PC-3 (cell line): ENCODE measurements at places on chromosomes 1 and 21.
A peak's percentile ranks its signal among the peaks of the same experiment; 100 is the strongest.

DNA sequence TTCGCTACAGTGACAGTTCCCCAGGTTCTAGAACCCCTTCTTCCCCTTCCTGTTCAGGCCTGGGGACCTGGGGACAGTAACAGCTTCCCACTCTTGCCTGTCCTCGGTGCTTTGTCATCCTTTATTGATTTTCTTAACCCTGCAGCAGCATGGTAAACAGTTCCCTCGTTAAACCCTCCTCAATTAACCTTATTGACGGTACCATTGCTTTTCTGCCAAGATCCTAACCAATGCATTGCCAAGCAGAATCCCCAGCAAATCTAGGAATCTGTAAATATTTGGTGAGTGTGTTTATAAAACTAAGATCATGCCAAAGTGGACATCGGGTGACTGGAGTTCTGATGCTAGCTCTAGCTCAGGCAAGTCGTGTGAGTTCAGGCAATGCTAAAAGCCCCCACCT is 99.6 kb upstream of the KAZN start:
- DNase-seq = peak; percentile 60
- H3K36me3 ChIP-seq = no peaks in the 10 kb centered on the region
- no peaks in the 10 kb centered on the region for H3K27me3 ChIP-seq
- no peak overlapping the region for H3K4me3 ChIP-seq
- peaks cover 23% of the 10 kb centered on the region for H3K4me1 ChIP-seq

DNA sequence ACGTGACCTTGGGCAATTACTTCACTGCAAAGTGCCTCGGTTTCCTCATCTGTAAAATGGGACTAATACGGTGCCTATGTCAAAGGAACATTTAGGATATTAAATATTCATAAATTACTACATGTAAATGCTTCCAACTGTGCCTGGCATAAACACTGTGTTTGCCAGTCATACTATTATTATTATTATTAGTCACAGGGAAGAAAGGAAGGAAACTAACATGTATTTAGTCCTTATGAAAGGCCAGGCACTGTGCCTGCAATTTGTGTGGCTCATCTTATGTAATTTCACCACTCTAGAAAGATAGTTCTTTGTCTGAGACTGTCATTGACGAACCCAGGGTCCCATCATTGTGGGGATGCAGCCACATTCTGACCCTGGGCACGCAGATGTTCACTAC is 45.0 kb downstream of the EPHB2 start:
- H3K27me3 ChIP-seq = no peaks in the 10 kb centered on the region
- no peak for DNase-seq
- H3K36me3 ChIP-seq = no peaks in the 10 kb centered on the region

DNA sequence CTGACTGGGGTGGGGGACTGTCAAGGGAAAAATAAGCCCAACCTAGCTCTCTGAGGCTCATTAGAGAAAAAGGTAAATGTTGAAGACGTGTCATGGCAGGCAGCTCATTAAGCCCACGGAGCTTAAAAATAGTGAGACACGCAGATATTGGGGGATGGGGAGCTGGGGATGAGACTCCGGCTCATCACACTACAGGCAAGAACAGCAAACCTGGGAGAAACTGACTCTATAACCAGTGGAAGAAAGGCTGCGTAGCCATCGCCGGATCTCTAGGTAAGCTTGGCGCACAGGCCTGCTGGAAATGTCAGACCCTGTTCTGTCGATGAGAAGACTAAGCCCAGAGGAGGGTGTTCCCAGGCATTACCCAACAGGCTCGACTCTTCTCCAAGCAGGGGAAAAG is 78.0 kb downstream of the SYT2 start:
- DNase-seq = no peak
- H3K4me1 ChIP-seq = no peaks in the 10 kb centered on the region
- H3K27me3 ChIP-seq = no peaks in the 10 kb centered on the region
- H3K4me3 ChIP-seq = no peak overlapping the region

DNA sequence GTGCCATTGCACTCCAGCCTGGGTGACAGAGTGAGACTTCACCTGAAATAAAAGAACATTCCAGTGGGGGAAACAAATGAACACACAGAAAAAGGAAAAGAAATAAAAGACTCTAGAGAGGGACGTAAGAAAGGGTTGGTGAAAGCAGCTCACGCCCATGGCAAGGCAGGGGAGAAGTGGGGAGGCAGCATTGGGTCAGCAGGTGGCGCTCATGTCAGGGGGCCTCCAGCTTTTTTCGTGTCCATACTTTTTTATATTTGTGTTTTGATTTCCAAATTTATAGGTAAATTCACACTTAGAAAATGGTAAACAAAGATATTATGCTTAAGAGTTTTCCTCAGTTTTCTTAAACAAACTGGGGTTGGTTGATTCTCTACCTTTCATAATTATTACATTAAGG is 45.5 kb downstream of the VPS13D start:
- peak; percentile 37 for DNase-seq
- H3K4me3 ChIP-seq = no peak overlapping the region
- H3K27ac ChIP-seq = no peak overlapping the region
- H3K4me1 ChIP-seq = no peaks in the 10 kb centered on the region
- H3K36me3 ChIP-seq = peaks cover 50% of the 10 kb centered on the region
- no peaks in the 10 kb centered on the region for H3K27me3 ChIP-seq

- no peak for DNase-seq
- no peak overlapping the region for H3K4me3 ChIP-seq
- peaks cover 22% of the 10 kb centered on the region for H3K4me1 ChIP-seq
- H3K36me3 ChIP-seq = no peaks in the 10 kb centered on the region
Observed at GRCh38 chr1:87864676-87865075, 536.0 kb downstream of the LMO4 start.

DNA sequence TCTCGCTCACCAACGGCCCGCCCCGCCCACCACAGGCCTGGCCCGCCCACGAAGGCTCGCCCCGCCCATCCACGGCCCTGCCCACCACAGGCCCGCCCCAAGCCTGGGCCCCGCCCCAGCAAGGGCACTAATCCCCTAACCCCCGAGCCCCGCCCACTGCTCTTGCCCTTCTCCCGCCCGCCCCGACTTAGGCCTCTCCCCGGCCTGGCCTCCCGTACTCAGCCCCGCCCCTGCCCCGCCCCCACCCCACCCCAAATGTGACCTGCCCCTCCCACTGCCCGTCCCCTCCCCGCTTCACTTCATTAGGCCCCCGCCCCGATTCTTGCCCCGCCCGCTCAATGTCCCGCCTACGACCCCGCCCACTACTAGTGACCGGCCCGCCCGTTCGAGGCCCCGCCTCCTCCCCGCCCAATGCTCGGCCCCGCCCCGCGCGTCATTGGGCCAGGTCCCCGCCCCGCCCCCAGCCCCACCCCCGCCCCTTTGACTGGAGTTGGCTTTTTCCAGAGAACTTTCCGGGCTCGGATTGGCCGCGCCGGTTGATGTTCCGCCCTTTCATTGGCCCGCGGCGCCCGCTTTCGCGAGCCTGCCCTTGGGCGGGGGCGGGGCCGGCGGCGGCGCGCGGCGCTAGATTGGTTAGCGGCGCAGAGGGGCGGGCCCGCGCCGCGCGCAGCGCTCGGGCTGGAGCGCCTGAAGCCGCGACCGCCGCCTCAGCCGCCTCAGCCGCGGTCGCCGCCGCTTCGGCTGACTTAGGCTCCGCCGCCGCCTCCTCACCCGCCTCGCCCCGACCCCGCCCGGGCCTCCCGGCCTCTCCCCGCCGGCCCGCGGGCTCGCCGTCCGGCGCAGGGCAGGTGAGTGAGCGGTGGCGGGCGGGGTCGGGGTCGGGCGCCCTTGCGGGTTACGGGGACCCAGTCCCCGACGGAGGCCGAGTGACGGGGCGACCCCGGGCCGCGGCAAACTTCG is at the start of gene PCBP3:
Gene PCBP3 (plus strand): TSS at position 705 of the 960 bp plus-strand sequence. CDS start 206,361 bp downstream, outside the sequence.
- no peaks in the 10 kb centered on the region for H3K27me3 ChIP-seq
- peak within 1 kb of the TSS; percentile 66 for H3K4me3 ChIP-seq
- H3K27ac ChIP-seq = no peak within 1 kb of the TSS
- H3K4me1 ChIP-seq = peaks cover 9% of the 10 kb centered on the region
- no peaks in the 10 kb centered on the region for H3K36me3 ChIP-seq
- peak; percentile 96 for DNase-seq

- H3K36me3 ChIP-seq = no peaks in the 10 kb centered on the region
- H3K4me3 ChIP-seq = no peak overlapping the region
- H3K27ac ChIP-seq = no peak overlapping the region
- DNase-seq = no peak
- no peaks in the 10 kb centered on the region for H3K27me3 ChIP-seq
- H3K4me1 ChIP-seq = no peaks in the 10 kb centered on the region
Observed at GRCh38 chr21:40901691-40902090, 54.7 kb upstream of the DSCAM start.

GRCh38 chr1:6322161-6322560 is 61.3 kb upstream of the GPR153 start:
- H3K4me3 ChIP-seq = no peak overlapping the region
- no peak overlapping the region for H3K27ac ChIP-seq
- H3K27me3 ChIP-seq = no peaks in the 10 kb centered on the region
- H3K36me3 ChIP-seq = peaks cover 19% of the 10 kb centered on the region
- no peak for DNase-seq
- H3K4me1 ChIP-seq = peaks cover 25% of the 10 kb centered on the region

GRCh38 chr1:155017946-155018316 is 15.3 kb downstream of the ZBTB7B start:
- peak overlapping the region; percentile 42; the same call in 1 of the 2 replicates for H3K4me3 ChIP-seq
- peaks cover 21% of the 10 kb centered on the region for H3K4me1 ChIP-seq
- DNase-seq = no peak
- 0 out of 2 replicates have a peak overlapping the region, but pooled peaks have one; percentile 87 for H3K27ac ChIP-seq
- H3K27me3 ChIP-seq = no peaks in the 10 kb centered on the region

DNA sequence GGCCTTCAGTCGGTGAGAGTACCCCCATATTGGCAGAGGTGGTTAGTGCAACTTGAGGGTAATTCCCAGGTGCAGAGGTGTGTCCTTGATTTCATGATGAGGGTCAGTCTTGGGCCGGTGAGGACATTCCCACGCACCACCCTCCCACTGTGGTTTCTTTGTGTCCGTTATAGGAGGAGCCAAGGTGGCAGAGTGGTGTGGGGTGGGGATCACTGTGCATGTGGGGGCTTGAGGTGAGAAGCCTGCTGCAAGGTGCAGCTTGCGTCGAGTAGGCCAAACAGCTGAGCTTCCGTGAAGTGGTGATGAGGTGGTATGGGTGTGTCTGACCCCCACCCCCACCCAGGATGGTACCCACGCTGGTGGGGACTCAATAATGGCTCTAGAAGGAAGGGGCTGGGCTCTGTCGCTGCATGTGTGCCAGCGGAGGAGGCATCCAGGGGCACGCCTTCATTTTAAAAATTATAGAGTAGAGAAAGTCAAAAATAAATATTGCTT is 6.2 kb downstream of the PTPRF start:
- peaks cover 10% of the 10 kb centered on the region; the same call in 1 of the 2 replicates for H3K36me3 ChIP-seq
- no peak for DNase-seq
- H3K27ac ChIP-seq = peak overlapping the region; percentile 86

DNA sequence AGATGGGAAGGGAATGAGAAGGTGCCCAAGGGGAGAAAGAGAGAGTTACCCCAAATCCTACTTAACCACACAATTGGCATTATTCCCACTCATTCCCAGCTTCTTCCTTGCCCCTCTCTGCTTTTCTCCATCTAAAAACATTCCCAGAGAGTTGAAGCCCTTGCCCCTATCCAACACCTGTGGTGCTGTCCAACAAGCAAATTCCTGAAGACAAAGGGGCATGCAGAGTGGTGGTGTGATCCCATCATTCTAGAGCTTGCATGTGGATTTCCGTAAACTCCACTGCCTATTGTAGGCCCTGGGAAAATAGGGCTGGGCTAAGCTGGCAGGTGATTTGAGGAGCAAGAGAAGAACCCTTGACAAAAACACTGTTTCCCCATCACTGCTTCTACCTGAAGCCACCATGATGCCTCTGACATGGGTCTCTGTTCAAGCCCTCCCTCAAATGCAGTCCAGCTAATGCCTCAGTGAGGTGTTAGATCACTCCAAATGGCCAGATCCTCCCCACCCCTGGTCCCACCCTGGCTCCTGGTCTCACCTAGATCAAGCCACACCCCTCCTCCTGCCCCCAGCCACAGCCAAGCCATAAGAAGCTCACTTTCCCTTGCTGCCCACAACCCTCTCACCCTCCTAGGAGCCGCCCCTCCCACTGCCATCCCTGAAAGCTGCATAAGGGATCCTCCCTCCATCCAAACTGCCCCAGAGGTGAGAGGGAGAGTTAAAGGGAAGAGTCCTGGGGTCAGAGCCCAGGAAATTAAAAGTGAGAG is 29.5 kb downstream of the SYT2 start:
- H3K27ac ChIP-seq = no peak overlapping the region
- peaks cover 18% of the 10 kb centered on the region; the same call in 1 of the 2 replicates for H3K27me3 ChIP-seq

- no peak overlapping the region for H3K4me3 ChIP-seq
- peaks cover 73% of the 10 kb centered on the region for H3K27me3 ChIP-seq
- no peak overlapping the region for H3K27ac ChIP-seq
- H3K4me1 ChIP-seq = no peaks in the 10 kb centered on the region
- no peak for DNase-seq
Observed at GRCh38 chr1:101325144-101325543, 88.3 kb downstream of the S1PR1 start.

DNA sequence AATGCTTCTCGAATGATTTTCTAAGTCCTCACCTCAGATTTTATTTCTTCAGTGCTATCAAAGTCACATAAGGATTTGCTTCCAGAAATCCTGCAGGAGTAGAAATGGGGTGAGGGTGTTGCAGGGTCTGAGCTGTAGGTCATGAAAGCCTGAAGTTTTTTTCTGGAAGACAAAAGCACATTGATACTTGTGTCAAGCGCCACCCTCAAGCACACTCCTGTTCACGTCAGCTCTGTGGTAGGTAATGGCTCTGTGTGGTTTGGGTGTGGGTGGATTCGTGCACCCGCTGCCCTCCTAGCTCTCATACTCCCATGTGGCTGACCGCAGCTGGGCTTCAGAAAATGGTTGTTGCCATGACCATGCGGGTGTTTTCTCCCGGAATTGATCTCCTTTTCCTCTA is 39.9 kb downstream of the AKNAD1 start:
- no peak overlapping the region for H3K4me3 ChIP-seq
- no peaks in the 10 kb centered on the region for H3K27me3 ChIP-seq
- peaks cover 38% of the 10 kb centered on the region for H3K4me1 ChIP-seq
- DNase-seq = no peak
- H3K36me3 ChIP-seq = no peaks in the 10 kb centered on the region
- no peak overlapping the region for H3K27ac ChIP-seq

- H3K4me3 ChIP-seq = peak overlapping the region; percentile 85
- peak overlapping the region; percentile 20 for H3K27ac ChIP-seq
- H3K27me3 ChIP-seq = no peaks in the 10 kb centered on the region
- peak; percentile 38 for DNase-seq
- peaks cover 25% of the 10 kb centered on the region for H3K4me1 ChIP-seq
- peaks cover 11% of the 10 kb centered on the region; the same call in 1 of the 2 replicates for H3K36me3 ChIP-seq
Observed at GRCh38 chr1:231241750-231242149, 738 bp downstream of the GNPAT start.

- no peak overlapping the region for H3K4me3 ChIP-seq
- no peak for DNase-seq
- peaks cover 18% of the 10 kb centered on the region for H3K4me1 ChIP-seq
- H3K27me3 ChIP-seq = no peaks in the 10 kb centered on the region
- H3K27ac ChIP-seq = no peak overlapping the region
Observed at GRCh38 chr1:113787663-113788062, 24.6 kb downstream of the RSBN1 start.

- H3K27ac ChIP-seq = peak overlapping the region; percentile 90
- H3K4me3 ChIP-seq = peak overlapping the region; percentile 64
- no peaks in the 10 kb centered on the region for H3K27me3 ChIP-seq
- no peaks in the 10 kb centered on the region for H3K36me3 ChIP-seq
Observed at GRCh38 chr1:148389027-148389339, 94.1 kb downstream of the PPIAL4G start.

- H3K4me1 ChIP-seq = peaks cover 21% of the 10 kb centered on the region; the same call in 1 of the 2 replicates
- H3K4me3 ChIP-seq = no peak overlapping the region
- no peaks in the 10 kb centered on the region for H3K36me3 ChIP-seq
- no peaks in the 10 kb centered on the region for H3K27me3 ChIP-seq
- no peak overlapping the region for H3K27ac ChIP-seq
- no peak for DNase-seq
Observed at GRCh38 chr1:85195703-85196102, 5.1 kb downstream of the SYDE2 start.

- DNase-seq = peak; percentile 29
- H3K27ac ChIP-seq = no peak overlapping the region
- no peak overlapping the region for H3K4me3 ChIP-seq
- no peaks in the 10 kb centered on the region for H3K36me3 ChIP-seq
- H3K4me1 ChIP-seq = no peaks in the 10 kb centered on the region
Observed at GRCh38 chr1:187413405-187414169, 584.8 kb downstream of the PLA2G4A start.
